ENCODE measurements at places on chromosomes 3 and 15.

DNA sequence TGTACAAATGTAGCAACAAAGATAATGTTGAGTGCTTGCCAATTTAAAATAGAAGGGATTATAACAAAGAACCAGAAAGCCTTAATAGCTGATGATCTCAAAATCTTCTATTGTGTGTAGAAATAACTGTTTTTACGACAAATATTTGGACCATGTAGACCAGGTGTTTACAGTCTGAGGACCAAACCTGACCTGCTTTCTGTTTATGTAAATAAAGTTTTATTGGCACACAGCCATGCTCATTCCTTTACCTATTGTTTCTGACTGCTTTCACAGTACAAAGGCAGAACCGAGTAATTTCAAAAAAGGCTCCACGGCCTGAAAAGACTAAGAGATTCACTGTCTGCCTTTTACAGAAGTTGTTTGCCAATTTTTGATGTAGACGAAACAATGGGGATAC is 91.8 kb downstream of the GOLIM4 start:
- no peak for DNase-seq

DNA sequence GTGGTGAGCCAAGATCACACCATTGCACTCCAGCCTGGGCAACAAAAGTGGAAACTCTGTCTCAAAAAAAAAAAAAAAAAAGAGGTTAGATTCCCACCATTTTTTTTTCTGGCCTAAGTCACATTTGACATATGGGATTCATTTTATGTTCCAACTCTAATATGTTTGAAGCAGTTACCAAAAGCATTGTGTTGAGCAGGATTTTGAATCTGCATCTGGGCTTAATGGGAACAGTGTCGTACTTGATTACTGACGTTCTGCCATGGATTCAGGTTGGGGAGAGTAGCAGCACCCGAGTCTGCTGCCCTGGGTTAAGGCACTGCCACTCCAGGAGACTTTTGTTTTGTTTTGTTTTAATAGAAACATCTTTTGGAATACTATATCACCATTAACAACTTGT is 348.7 kb upstream of the TBL1XR1 start:
- no peak for DNase-seq

DNA sequence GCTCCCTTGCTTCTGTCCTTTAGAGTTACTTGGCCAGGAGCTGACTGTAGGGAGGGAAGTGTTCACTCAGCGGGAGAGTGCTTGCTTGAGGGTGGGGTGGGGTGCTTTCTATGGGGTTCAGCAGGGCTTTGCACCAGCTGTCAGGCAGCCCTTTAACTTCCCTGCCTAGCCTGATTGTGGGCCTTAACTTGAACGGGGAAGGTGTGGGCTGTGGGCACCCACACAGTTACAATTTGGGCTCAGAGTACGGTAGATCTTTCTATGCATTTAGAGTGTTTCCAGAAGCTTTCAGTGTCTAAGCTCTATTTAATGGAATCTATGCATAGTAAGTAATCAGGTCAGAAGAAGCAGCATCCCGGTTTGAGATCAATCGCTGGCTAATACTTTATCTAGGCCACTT is 48.2 kb upstream of the SKOR1 start:
- no peak for DNase-seq

DNA sequence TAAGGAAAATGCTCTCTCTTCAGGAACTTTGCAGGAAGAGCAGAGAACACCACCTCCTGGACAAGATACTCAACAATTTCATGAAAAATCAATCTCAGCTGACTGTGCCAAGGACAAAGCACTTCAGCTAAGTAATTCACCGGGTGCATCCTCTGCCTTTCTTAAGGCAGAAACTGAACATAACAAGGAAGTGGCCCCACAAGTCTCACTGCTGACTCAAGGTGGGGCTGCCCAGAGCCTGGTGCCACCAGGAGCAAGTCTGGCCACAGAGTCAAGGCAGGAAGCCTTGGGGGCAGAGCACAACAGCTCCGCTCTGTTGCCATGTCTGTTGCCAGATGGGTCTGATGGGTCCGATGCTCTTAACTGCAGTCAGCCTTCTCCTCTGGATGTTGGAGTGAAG is 200.5 kb downstream of the AKAP13 start:
- DNase-seq: no peak

- no peak for DNase-seq
Observed at GRCh38 chr3:136068708-136069107, 103.2 kb downstream of the PPP2R3A start.

DNA sequence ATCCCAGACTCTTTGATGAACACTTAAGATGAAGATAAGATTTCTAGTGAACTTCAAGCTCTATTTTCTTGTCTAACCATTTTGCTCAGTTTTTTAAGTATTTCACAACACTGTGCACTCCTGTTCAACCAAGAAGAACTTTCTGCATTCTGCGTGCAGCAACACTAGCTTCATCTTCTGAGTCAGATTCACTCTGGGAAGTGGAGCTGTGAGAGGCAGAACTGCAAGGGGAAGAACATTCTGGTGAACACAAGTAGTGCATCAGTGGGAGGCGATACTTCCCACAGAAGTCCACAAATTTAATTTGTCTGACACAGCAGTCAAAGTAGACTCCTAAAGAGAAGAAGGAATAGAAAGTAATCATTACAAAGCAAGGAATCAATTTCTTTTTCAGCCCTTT is 18.1 kb downstream of the LRRC58 start:
- DNase-seq: no peak

- DNase-seq: no peak
Observed at GRCh38 chr3:168889666-168890065, 773.8 kb downstream of the MECOM start.

GRCh38 chr3:113501597-113501996 is 13.4 kb downstream of the SPICE1 start:
- no peak for DNase-seq

Measured in stimulated activated CD8-positive, alpha-beta memory T cell treated with anti-CD3 and anti-CD28 coated beads, Interleukin-15, amount 100 ng/mL, for 24 hours (primary cell).